ENCODE measurements at places on chromosomes 16 and 17.

DNA sequence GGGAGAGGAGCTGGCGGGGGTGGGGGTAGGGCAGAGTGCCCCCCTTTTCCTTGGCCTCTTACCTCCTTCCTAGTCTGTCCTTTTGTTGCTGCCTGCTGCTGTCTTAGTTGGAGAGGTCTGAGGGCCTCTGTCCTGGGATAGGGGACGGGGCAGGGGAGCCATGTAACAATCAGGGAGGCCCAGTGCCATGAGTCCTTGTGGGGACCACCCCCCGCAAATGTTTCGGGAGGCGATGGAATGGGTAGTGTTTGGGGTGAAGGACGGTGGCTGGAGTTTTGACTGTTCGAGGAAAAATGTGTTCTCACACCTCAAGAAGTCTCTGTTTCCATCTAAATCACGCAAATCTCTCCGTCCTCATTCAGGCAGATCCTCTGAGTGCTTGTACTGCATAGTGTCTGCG lies 99.0 kb downstream of the OR1D5 start:
- no peak for DNase-seq

GRCh38 chr17:78798695-78799559 lies 16.9 kb upstream of the CYTH1 start:
- DNase-seq = peak; percentile 58

DNA sequence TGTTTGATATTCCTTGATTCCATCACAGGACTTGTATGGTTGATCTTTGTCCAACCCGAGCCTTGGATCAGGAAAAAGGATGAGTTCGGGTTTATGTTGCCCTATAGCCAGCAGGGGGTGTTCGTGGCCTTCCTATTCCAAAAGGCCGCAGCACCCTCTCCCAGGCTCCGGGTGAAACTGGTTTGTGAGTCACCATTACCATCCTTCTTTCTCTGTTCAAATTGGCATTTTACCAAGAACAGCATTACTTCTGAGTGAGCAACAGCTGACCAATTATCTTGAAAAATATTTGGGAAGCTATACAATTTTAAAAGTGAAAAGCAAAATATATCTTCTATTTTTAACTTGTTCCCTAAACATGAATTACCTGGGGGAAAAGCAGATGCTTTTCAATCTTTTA lies 24.3 kb upstream of the KRT20 start:
- peak; percentile 88 for DNase-seq

DNA sequence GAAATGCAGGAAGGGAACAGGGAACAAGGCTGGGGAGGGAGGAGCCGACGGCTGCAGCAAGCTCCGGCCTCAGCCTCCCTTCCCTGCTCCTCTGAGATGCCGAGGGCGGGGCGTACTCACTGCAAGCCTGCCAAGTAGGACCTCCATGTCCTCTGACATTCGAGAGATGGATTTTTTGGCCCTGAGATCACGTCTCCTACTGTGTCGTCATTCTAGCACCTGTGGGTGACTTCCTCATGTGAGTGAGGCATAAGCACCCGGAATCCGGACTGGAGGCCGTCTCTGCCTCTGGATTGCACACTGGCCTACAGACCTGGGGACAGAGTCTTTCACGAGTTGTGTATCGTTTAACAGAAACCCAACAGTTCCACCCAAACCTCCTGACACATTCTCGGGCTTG lies 14.5 kb downstream of the MRM3 start:
- DNase-seq = no peak

- no peak for DNase-seq
Measured at GRCh38 chr17:81995463-81996231, 18.2 kb downstream of the ASPSCR1 start.

DNA sequence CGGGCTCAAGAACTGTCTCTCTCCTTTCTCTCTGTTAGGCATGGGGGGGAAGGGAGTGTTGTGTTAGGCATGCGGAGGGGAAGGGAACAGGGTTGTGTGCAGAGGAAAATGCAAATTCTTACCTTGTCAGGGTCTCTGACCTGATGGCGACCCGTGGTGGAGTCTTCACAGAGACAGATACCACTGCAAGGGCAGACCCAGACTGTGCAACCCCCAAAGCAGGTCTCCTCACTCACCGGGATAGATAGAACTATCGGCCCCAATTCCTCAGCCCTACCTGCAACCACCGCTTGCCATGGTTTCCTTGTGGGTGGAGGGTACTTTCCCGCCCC lies 9.6 kb upstream of the MPP2 start:
- no peak for DNase-seq

DNA sequence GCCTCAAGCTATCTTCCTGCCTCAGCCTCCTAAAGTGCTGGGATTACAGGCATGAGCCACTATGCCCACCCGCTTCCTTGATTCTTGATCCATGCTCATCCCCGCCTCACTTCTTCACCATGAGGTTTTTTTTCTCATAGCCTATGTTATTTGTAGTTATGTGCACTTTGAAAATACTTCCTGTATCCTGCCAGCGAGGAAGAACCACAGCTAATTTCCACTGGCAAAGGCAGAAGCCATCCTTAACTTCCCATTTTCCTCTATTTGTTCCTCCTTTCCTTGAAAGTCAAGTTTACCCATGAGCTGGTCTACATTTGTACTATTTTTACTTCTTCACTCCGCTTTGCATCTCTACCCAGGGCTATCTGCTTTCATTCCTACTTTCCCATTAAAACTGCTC lies 189.7 kb upstream of the ZFHX3 start:
- DNase-seq = no peak

GRCh38 chr16:89113152-89113547 lies 19.5 kb downstream of the ACSF3 start:
- no peak for DNase-seq

- no peak for DNase-seq
Measured at GRCh38 chr16:89014403-89015230, 37.6 kb upstream of the CBFA2T3 start.

DNA sequence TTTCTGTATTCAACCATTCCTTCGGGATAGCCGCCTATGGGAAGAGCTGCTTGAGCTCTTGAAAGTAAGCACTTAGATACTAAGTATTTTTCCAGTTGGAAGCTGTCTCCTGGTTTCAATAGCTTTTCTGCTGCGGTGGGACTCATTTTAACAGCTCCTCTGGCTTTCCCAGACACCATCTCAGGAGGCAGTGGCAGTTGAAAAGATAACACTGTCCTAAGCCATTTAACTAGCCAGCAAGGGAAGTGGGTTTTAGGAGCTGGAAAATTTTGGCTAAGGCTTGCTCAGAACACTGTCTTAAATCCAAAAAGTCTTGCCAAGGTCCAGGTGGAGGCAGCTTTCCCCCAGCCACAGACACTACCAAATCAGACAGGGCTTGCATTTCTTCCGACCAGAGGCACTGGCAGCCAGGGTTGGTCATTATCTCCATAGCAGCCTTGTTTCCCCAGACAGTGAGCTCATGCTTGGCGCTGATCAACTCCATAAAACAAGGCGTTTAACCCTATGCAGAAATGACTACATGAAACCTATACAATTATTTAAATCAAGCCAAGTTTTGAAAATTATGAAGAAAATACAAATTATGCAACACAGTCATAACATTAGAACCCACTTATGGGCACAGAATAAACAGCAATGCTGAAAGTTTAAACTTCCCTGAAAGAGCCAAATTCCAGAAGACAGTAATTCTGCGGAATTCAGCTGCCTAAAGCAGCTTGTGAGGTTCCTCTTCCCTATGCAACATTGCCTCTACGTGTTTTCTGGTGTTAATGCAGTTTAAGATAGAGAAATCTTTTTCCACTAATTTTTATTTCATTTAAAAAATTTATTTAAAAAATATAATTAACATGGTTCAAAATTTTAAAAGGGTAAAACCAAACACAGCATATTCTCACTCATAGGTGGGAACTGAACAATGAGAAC lies 25.0 kb downstream of the GABARAPL2 start:
- DNase-seq = no peak

DNA sequence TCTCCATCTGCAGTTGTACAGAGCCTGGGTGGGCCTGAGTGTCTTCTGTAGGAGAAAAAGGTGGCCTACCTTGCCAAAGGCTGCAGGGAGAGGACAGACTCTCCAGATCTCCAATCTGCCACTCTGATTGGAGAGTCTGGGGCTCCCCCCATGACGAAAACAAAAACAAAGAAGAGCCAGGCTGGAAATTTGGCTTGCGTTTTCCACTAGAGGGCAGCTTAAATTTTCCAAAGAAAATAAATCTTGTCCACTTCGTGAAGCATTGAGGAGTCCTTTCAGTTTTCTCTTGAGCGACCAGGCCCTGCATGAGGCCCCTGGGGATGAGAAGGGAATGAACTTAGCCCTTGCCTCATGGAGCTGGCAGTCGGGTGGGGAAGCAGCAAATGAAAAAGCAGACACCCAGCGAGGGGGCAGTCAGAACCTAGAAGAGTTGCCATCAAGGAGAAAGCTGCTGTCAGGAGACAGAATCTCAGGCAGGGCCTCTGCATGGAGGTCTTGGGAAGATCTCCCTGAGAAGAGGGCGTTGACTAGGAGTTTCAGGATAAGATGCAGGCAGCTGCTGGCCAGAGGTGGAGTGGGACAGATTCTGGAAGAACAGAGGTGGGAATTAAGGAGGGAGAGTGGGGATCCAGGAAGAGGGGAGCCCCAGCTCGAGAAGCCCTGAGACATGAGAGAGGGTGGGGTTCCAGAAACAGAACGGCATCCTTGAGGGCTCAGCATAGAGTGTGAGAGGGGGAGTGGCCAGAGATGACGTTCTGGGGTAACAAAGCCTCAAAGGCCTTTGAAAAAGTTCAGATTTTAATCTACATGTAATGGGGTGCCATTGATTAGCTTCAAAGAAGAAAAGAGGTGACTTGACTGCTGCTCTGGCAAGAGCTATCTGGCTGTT lies 8.4 kb upstream of the SHCBP1 start:
- DNase-seq = peak; percentile 1

- no peak for DNase-seq
Measured at GRCh38 chr16:73545755-73546154, 497.8 kb upstream of the ZFHX3 start.

DNA sequence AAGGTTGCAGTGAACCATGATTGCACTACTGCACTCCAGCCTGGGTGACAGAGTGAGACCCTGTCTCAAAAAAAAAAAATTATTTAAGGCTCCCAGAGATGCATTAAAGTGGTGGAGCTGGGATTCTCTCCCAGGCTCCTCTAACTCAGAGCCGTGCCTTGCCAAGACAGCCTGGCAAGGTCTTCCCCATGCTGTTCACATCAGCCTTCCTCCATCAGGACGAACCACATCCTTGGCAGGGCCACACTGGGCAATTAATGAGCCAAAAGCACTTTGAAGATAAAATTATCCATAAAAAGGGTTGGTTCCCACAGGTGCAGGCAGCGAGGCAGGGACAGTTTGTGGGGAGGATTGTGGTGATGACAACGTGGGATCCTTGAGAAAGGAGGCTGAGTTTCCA lies 19.8 kb upstream of the BBS2 start:
- no peak for DNase-seq

DNA sequence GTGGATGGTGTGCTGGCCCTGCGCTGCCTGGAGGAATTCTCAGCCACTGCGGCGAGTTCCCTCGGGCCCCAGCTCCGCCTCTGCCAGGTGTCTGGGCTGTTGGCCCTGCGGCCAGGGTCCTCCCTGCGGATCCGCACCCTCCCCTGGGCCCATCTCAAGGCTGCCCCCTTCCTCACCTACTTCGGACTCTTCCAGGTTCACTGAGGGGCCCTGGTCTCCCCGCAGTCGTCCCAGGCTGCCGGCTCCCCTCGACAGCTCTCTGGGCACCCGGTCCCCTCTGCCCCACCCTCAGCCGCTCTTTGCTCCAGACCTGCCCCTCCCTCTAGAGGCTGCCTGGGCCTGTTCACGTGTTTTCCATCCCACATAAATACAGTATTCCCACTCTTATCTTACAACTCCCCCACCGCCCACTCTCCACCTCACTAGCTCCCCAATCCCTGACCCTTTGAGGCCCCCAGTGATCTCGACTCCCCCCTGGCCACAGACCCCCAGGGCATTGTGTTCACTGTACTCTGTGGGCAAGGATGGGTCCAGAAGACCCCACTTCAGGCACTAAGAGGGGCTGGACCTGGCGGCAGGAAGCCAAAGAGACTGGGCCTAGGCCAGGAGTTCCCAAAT lies 1.3 kb upstream of the TNFSF13 start:
- DNase-seq = no peak

- no peak for DNase-seq
Measured at GRCh38 chr17:57968456-57968855, 13.2 kb upstream of the CUEDC1 start.

DNA sequence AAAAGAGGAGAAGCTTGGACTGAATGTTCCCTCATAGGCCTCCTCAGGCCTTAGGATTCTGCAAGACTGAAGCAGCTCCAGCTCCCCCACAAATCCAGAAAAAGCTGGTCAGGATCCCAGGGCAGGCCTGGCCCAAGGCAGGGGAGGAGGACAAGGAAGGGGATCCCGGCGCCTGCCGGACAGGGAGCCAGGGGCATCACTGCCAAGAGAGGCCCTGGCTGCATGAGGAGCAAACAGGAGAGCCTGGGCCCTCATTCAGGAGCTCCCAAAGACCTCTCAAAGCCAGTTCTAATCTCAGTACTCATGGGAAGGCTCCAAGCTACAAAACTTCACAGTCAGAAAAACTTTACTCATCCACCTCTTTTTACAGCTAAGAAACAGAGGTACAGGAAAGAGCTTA lies 67.3 kb downstream of the ZNF423 start:
- no peak for DNase-seq

DNA sequence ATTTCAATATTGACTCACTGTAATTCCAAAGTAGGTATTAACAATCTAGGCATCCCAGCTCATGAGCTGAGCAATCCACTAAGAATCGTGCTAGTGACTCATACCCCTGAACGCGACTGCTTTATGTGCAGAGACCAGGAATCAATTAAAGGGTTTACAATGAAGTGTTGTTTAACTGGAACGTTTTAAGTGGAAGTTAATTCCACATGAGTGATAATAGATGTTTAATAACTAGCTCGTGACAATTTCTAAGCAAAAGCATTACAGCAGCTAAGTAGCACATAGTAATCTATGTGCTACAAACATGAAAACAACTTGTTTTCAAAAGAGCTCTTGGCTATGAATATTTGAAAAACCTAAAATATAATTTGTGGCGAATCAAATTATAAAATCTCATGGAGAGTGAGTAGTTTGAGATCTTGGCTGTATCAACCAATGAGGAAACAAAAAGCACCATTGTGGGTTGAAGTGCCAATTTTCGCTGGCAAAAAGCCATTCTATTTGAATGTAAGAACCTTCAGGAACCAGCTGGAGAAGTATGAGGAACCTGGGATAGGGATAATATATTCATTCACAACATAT lies 9.4 kb downstream of the GJC1 start:
- no peak for DNase-seq

- DNase-seq = peak; percentile 18
Measured at GRCh38 chr16:84367297-84367680, 1.0 kb upstream of the ATP2C2 start.

DNA sequence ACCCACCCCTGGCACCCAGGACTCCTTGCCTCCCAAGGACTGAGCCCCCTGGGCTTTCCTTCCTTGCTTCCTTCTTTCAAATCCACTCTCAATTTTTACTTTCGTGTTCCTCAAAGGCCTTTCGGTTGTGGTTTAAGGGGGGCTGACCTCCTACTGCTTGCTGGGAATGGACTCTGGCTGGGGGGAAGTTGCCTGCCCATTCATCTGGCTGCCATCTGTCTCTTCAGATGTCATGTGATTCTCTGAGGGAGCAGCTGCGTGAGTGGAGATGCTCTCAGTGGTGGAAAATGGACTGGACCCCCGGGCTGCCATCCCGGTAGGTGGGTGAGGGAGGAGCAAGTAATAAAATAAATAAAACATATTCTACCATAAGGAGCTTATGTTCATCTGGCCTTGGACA lies 93.8 kb upstream of the RPRML start:
- peak; percentile 82 for DNase-seq
